ENCODE measurements at places on chromosomes 7 and 10. TPM values are rescaled to one million over a fixed set of nuclear protein-coding genes. Genes with fewer than 3 reads are reported as not detected.

Gene XRCC2
- total RNA-seq, result 9.6 TPM

Gene LHFPL3
- 0.47 TPM for total RNA-seq

Gene NRCAM
- total RNA-seq, result 7.6 TPM

Gene BLOC1S2
- 23.3 TPM for total RNA-seq

Gene MET
- total RNA-seq, result 2.0 TPM

DNA sequence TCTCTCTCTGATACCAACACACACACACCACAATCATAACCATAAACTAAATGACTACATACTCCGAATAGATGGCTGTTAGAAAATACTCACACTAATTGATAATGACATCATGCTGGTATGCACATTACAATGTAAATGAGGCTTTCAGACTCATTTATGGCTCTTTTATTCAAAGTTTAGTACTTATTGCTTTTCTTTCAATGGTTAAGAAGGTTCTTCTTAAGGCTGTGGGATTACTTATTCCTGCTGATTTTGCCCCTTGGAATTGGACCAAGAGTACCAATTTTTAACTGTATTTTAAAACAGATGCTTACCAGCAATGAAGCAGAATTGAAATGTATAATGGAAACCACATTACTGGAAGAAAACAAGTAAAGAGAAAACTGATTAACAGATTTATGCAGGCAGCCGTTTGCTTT is 20.6 kb upstream of the CABCOCO1 start:
- no peaks in the 10 kb centered on the region for H3K4me1 ChIP-seq
- no peak overlapping the region for H3K27ac ChIP-seq
- H3K36me3 ChIP-seq, result no peaks in the 10 kb centered on the region

DNA sequence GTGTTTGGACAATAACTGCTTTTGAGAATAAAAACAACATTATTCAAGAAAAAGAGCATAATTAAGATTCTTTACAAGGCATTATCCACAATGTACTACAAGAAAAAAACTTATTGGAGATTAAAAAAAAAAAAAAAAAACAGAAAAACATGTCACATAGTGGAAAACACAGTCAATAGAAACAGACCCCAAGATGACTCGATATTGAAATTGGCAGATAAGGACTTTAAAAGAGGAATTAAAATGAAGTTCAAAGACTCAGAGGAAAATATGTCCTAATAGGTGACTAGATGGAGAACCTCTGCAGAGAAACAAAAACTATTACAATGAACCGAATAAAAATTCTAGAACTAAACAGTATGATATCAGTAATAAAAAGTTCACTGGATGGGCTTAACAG is 248.9 kb downstream of the CALN1 start:
- no peak for DNase-seq
- no peaks in the 10 kb centered on the region for H3K36me3 ChIP-seq
- no peaks in the 10 kb centered on the region for H3K4me1 ChIP-seq
- H3K4me3 ChIP-seq, result no peak overlapping the region
- no peak overlapping the region for H3K27ac ChIP-seq
- H3K27me3 ChIP-seq, result no peaks in the 10 kb centered on the region

DNA sequence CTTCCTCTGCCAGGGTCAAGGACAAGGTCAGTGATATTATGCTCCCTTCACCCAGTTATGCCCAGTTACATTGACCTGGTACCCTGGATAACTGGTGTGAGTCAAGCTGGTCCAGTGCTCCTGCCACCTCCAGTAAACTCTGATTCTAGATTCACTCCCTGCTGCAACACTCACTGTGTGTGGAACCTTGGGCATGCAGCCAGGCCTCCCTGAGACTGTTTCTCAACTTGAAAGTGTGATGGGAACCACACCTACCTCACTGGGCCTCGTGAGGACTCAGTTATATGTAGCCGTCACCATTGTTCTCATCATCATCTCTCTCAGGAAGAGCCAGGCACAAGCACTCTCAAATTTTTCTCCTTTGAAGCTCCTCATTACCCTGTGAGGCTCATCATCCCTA is 935 bp upstream of the ZNF736 start:
- peaks cover 10% of the 10 kb centered on the region for H3K4me1 ChIP-seq
- no peaks in the 10 kb centered on the region for H3K36me3 ChIP-seq
- DNase-seq, result no peak

- H3K27ac ChIP-seq, result no peak overlapping the region
- DNase-seq, result no peak
- no peaks in the 10 kb centered on the region for H3K36me3 ChIP-seq
- H3K4me1 ChIP-seq, result no peaks in the 10 kb centered on the region
Measured at GRCh38 chr7:134685250-134685649, 38.6 kb downstream of the BPGM start.

- no peak overlapping the region for H3K4me3 ChIP-seq
- H3K4me1 ChIP-seq, result peaks cover 3% of the 10 kb centered on the region
- DNase-seq, result peak; percentile 32
- no peak overlapping the region for H3K27ac ChIP-seq
- H3K36me3 ChIP-seq, result no peaks in the 10 kb centered on the region
Measured at GRCh38 chr7:26556061-26556881, 264.6 kb downstream of the SNX10 start.

- no peak overlapping the region for H3K4me3 ChIP-seq
- DNase-seq, result no peak
- no peaks in the 10 kb centered on the region for H3K36me3 ChIP-seq
- H3K27me3 ChIP-seq, result no peaks in the 10 kb centered on the region
- no peak overlapping the region for H3K27ac ChIP-seq
- no peaks in the 10 kb centered on the region for H3K4me1 ChIP-seq
Measured at GRCh38 chr10:116489460-116489859, 56.3 kb upstream of the PNLIP start.

DNA sequence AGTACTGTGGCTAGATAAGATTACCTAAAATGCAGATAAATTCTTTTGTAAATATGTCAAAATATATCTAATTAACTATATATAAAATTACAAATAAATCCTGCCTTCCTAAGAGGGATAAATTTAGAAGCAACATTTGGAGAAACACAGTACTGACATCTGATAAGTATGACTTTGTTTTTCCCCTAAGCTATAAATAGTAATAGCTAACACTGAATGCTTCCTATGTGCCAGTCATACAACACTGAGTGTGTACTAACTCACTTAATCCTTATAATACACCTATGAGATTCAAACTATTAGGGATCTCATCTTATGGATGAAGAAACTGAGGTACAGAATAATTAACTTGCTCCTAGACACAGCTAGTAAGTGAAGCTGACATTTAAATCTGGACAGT is 733.4 kb downstream of the MAGI2 start:
- no peaks in the 10 kb centered on the region for H3K4me1 ChIP-seq
- H3K36me3 ChIP-seq, result no peaks in the 10 kb centered on the region
- H3K27me3 ChIP-seq, result no peaks in the 10 kb centered on the region

DNA sequence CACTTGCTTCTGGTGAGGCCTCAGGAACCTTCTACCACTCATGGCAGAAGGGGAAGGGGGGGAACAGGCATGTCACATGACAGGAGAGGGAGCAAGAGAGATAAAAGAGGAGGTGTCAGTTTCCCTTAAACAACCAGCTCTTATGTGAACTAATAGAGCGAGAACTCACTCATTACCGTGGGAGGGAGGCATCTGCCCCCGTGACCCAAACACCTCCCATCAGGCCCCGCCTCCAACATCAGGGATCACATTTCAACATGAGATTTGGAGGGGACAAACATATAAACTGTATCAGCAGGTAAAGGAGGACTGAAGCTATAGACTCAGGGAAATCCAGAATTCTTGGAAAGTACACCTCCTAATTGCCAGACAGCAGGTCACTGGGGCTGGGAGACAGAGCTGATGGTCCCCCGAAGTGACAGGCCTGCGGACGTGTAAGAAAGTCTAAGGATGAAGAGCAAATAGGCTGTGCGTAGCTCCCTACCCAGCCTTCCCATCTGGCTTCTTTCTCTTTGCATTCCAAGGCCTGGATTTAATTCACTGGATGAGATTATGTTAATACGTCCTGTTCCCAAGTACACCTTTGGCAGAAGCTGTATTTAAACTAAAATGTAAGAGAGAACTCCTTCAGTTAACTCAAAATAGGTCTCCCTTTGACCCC is 186.7 kb upstream of the LYZL2 start:
- no peaks in the 10 kb centered on the region for H3K27me3 ChIP-seq
- no peak overlapping the region for H3K4me3 ChIP-seq
- DNase-seq, result no peak
- peak overlapping the region; percentile 15 for H3K27ac ChIP-seq
- no peaks in the 10 kb centered on the region for H3K36me3 ChIP-seq
- H3K4me1 ChIP-seq, result peaks cover 37% of the 10 kb centered on the region

- no peak overlapping the region for H3K27ac ChIP-seq
- no peaks in the 10 kb centered on the region for H3K36me3 ChIP-seq
- no peaks in the 10 kb centered on the region for H3K27me3 ChIP-seq
- no peak overlapping the region for H3K4me3 ChIP-seq
- DNase-seq, result no peak
- H3K4me1 ChIP-seq, result peaks cover 2% of the 10 kb centered on the region
Measured at GRCh38 chr7:111470998-111471397, 91.3 kb downstream of the IMMP2L start.

- no peak overlapping the region for H3K4me3 ChIP-seq
- no peaks in the 10 kb centered on the region for H3K36me3 ChIP-seq
- no peaks in the 10 kb centered on the region for H3K27me3 ChIP-seq
- no peaks in the 10 kb centered on the region for H3K4me1 ChIP-seq
- DNase-seq, result no peak
Measured at GRCh38 chr10:124207391-124207790, 114.0 kb upstream of the CHST15 start.

- H3K27me3 ChIP-seq, result no peaks in the 10 kb centered on the region
- H3K27ac ChIP-seq, result no peak overlapping the region
- DNase-seq, result no peak
- no peaks in the 10 kb centered on the region for H3K36me3 ChIP-seq
- H3K4me3 ChIP-seq, result no peak overlapping the region
Measured at GRCh38 chr7:3083350-3083749, 39.7 kb upstream of the CARD11 start.

DNA sequence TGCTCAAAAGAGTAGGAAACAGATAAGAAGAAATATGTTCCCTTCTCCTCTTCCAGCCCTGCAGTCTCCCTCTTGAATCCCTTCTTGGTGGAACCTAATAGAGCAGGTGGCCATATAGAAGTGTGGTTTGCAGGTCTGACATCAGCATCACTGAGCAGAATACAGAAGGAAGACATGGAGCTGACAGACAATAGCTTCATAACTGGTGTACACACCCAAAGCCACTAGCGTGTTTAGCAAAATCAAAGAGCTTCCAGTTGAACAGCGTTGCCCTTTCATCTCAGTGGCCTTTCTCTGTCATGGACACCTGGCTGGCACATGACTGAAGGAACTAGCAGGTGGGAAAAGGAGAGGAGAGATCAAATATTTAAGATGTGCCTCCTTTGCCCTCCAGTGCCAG is 245.5 kb downstream of the BAMBI start:
- no peaks in the 10 kb centered on the region for H3K27me3 ChIP-seq
- H3K4me1 ChIP-seq, result no peaks in the 10 kb centered on the region
- DNase-seq, result no peak
- H3K27ac ChIP-seq, result no peak overlapping the region
- no peak overlapping the region for H3K4me3 ChIP-seq

DNA sequence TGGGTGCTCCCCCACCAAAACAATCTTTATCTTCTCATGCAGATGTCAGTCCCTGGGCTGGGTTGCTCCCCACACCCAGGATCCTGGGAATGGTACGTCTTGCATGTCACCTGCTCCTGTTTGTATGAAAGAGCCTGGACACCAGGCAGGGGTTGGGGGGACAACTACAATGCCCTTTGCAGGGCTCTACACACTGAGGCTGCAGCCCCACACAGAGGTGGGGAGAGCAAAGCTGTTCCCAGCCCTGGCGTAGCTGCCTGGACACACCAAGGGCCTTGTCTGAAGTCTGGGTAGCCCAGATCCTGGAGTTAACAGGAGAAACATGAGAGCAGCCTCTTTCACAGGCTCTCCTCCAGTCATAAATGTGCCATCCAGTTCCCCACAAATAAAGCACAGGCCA is 61.2 kb upstream of the TMEM72 start:
- no peak overlapping the region for H3K27ac ChIP-seq
- no peak overlapping the region for H3K4me3 ChIP-seq
- no peaks in the 10 kb centered on the region for H3K4me1 ChIP-seq

- no peaks in the 10 kb centered on the region for H3K27me3 ChIP-seq
- peaks cover 14% of the 10 kb centered on the region for H3K4me1 ChIP-seq
- DNase-seq, result no peak
Measured at GRCh38 chr10:46524472-46525176, 31.8 kb downstream of the GPRIN2 start.

DNA sequence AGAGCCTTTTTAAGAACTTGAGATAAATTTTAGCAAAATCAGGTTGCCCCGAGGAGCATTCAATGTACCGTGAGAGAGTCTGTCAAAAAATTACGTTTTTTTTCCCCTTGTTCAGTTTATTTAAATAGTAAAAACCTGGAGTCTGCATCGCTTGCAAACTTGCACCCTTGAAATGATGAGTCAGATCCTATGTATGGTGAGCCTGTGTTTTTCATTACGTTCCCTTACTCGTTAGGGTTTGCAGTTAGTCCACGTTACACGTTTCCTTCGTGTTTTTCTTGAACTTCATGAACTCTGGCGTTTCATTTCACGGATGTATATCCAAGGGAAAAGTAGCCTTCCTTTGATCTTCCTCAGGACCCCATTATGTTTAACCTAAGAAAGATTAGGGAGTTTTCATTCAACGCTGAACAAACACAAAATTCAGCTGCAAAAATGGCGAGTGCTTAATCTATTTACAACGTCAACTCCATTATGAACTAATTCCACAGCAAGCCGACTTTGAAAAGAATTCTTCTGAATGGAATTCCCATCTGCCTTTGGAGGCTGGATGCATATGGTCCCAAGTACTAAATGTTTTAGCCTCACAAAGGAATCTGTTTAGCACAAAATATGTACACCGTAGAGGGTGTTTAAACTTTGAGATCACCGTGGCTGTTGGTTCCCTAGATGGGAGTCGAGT is 182.4 kb downstream of the MYOF start:
- H3K27ac ChIP-seq, result no peak overlapping the region
- H3K4me1 ChIP-seq, result no peaks in the 10 kb centered on the region
- H3K27me3 ChIP-seq, result no peaks in the 10 kb centered on the region
- no peak overlapping the region for H3K4me3 ChIP-seq

DNA sequence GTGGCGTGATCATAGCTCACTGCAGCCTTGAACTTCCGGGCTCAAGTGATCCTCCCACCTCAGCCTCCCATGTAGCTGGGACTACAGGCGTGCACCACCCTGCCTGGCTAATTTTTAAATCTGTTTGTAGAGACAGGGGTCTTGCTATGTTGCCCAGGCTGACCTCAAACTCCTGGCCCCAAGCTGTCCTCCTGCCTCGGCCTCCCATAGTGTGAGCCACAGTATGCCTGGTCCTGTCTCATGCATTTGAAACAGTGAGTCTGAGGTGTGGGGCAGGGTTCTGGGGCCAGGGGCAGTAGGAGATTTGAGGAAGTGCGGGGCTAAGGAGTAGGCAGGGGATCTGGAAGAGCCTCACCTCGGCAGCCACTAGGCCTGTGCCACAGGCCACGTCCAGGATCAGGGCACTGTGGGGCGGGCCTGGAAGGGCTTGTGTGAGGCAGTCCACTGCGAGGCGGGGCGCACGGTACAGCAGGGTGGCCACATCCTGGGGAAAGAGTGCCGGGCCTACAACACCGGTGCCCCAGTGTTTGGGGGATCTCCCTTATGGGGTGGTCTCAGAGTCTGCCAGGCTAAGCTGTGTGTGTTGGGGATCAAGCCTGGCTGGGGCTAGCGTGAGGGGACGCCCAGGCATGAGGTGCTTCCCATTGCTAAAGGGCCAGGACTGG is 1.5 kb downstream of the METTL27 start:
- no peaks in the 10 kb centered on the region for H3K27me3 ChIP-seq
- peaks cover 15% of the 10 kb centered on the region for H3K4me1 ChIP-seq
- H3K36me3 ChIP-seq, result no peaks in the 10 kb centered on the region
- no peak overlapping the region for H3K27ac ChIP-seq
- no peak for DNase-seq
- H3K4me3 ChIP-seq, result no peak overlapping the region

- H3K27me3 ChIP-seq, result no peaks in the 10 kb centered on the region
- H3K4me3 ChIP-seq, result no peak overlapping the region
- H3K27ac ChIP-seq, result no peak overlapping the region
- no peak for DNase-seq
- H3K4me1 ChIP-seq, result no peaks in the 10 kb centered on the region
Measured at GRCh38 chr7:74379938-74380337, 73.8 kb upstream of the GTF2IRD1 start.
